Left ventricle myocardium inferior (tissue), 1 donor: ENCODE measurements at places on chromosomes 16 and 17. TPM values are rescaled to one million over a fixed set of nuclear protein-coding genes. Genes with fewer than 3 reads are reported as not detected.

DNA sequence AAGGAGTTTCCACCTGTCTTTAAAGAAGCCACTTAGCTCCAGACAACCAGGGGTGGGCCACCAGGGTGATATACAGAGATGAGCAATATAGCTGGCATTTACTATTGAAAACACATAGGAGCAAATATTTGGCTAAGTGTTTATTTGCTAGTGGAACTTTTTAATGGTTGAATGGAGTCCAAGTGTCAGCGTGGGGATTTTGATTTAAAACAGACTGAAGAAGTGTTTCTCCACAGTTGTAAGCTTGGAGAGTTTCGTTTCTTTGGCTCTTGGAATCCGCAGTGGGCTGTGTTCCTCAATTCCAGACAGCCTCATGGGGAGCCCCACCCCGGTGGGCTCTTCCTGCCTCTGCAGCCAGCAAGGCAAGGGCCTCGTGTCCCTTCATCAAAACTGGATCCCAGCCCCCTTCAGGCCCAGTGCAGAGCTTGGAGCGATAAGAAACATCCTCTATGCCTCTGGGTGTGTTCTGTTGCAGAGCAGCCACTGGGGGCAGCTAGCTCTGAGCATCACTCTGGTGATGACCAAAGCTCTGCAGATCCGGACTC is 36.1 kb downstream of the NOG start:
- DNase-seq: no peak

DNA sequence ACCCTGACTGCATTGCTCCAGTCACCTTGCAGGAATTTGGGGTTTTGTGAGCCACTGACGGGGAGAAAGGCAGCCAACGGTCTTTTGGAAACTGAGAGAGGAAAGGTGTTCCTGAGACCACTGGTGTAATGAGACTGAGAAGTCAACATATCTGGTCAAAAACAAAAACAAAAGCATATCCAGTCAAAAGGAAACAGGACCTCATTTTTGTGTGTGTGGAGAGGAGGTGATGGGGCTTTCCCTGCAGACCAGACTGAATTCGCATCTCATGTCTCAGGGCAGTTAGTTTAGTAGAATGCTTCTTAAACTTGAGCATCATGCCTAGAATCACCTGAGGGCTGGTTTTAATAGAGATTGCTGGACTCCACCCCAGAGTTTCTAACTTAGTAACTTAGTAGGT is 198.4 kb downstream of the COPRS start:
- DNase-seq: no peak

DNA sequence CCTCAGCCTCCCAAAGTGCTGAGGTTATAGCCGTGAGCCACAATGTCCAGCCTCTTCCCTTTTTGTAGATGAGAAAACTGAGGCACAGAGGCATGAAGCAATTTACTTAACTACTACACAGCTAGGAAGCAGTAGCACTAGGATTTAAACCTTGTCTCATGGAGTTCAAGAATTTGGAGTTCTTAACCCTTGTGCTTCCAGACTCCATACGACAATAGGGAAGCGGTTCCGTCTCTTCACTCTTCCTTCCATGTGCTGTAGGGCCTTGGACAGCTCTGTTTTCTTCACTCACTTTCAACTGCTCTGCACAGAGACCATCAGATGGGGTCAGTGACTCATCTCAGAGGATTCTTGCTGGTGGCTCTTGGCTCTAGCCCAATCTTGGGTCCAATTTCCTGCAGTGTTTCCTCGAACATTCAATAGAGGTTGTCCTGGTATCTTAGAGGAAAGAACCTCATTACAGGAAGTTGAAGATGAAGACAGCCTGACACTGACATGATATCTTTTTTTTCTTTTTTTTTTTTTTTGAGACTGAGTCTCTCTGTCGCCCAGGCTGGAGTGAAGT is 19.3 kb downstream of the ITGAL start:
- DNase-seq: no peak

- DNase-seq: no peak
These were observed 24.0 kb downstream of the TRPV2 start for GRCh38 chr17:16439303-16439791.

GRCh38 chr17:2083613-2084035 is 28.7 kb downstream of the HIC1 start:
- DNase-seq: no peak

GRCh38 chr17:76599694-76600460 is 14.2 kb upstream of the ST6GALNAC2 start:
- DNase-seq: no peak

DNA sequence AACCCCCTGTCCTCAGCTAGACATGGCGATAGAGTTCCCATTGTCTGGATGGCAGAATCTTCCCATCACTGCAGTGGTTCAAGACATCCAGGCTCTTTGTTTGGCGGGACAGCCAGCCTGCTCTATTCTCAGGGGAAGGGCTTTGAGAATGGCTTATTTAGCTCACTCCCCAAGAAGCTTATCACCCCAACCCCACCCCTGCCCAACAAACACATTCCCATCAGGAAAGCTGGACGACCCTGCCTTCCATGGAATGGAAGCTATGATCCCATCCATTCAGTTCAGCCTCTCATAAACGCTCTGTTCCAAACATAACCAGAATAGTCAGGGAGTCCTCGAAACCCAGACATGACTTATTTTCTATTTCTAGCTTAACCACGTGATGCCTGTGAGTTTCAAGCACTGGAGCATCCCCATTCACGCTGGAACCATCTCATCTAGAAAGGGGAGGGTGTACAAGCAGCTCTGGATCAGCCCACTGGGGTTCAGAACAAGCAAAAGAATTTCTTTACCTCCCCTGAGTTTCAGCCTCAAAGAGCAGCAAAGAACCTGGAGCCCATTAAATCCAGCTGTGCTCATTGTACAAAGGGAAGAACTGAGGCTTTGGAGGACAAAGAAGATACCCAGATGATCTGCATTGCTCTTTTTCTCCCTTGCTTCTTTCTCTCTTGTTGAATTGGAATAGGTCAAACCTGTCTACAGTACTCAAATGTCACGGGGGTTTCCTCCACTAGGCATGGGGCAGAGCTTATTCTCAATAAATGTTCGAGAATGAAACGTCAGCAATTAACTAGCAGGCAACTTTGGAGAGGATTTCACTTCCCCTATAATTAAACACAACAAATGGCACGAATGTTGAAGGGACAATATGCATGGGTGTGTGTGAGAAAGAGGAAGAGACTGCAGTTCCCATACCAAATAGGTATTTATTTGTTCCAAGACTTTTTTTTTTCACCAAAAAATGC is 93.1 kb downstream of the XYLT1 start:
- DNase-seq: no peak

ARSG gene
- total RNA-seq: 3.7 TPM

TRIM16 gene
- 30.4 TPM for total RNA-seq

KCNJ12 gene
- 12.3 TPM for total RNA-seq

CMTM1 gene
- total RNA-seq: 1.0 TPM

ZCCHC14 gene
- total RNA-seq: 15.9 TPM
